ENCODE measurements at places on chromosomes 7 and 10.

DNA sequence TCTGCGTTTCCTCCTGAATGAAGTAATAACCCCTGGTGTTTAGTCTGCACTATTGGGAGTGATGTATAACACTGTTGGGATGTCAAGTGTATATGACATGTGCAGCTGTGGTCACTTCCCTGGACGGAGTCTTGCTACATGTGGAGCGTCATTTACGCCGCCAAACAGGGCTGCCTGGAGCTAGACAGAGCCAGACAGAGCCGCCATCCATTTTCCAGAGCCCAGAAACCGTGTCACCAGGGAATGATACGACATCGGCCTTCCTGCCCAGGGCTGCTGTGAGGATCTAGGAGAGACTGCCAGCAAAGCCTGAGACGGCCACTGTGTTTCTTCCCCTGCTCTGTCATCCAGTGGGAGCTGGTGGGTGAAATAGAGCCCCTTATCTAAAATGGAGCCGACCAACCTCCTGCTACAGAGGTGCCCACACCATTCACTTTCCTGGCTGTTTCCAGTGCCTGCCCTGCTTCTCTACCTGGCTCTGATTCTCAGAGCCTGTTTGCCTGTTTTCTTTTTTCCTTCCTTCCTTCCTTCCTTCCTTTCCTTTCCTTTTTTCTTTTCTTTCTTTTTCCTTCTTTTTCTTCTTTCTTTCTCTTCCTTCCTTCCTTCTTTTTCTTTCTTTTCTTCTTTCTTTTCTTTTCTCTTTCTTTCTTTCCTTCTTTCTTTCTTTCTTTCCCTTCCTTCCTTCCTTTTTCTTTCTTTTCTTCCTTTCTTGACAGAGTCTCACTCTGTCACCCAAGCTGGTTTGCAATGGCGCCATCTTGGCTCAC lies 13.3 kb upstream of the FGFR2 start:
- DNase-seq = no peak

DNA sequence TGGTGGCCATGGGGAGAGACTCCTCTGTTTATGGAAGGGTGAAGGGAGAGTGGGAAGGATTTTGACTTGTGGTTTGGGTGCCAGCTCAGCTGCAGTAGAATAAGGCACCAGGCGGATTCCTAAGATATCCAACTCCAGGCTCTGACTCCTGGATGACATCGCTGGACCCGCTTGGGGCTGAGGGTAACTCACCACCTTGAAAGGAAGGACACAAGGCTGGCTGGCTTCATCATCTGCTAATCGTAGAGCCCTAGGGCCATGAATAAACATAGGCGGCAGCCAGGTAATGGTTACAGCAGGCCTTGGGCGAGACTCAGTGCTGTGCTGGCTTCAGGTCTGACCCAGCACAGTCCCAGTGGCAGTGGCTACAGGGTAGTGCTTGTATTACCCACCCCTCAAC lies 16.7 kb upstream of the LIPK start:
- peak; percentile 4 for DNase-seq

DNA sequence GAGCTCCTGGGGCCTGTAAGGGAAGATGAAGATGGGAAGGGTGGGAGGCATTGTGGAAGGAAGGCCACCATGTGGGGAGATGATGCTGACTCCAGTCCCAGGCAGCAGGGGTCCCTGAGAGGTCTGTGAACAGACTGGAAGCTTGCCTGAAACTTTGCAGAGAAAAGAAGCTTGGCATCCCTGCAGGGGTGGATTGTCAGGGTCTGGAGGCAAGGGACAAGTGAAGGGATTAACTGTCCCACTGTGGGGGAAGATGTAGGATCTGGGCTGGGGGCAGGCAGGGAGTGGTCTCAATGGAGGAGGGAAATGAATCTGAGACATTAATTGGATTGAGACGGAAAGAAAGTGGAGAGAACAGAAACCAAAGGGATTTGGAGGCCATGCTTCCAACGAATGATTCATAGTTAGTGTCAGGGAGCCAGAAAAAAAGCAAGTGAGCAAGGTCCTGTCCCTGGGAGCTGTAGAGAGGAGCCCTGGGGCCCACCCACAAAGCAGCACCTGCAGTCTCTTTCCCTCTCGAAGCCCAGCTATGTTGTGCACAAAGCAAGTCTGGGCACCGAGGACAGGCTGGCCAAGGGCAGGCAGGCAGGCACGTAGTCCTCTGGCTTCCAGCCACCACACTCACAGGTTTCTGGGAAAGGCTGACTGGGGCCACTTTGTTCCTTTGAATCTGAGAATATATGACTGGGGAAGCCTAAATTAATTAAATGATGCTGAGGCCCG lies 4.7 kb upstream of the SLC18A3 start:
- no peak for DNase-seq

DNA sequence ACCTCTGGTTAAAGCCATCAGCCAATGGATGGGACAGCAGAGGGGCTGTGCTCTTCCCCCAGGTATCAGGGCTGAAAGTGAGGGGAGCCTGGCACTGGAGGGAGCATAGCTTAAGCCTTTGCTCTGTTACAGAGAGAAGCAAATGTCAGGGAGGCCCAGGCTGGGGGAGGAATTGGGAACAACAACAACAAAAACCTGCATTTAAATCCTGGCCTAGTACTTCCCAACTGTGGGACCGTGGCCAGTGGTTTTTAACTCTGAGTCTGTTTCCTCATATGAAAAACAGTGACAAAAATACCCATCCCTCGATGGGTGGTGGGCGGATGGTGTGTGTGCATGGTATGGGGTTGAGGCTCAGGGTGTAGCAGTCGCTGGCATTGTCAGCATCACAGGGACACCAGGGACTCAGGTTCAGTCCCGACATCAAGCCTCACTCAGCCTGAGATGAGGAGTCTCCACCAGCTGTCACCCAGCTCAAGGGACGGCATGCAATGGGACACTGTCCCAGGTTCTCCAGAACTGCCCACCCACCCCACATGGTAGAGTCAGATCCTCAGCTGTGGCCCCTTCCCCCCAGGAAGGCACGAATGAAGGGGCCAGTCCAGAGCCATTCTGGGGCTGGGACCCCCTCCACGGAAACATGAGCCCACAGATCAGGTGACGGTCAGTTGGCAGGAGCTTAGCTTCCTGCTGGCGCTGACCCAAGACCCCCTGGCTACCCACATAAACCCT lies 74.5 kb downstream of the AFAP1L2 start:
- DNase-seq = no peak

DNA sequence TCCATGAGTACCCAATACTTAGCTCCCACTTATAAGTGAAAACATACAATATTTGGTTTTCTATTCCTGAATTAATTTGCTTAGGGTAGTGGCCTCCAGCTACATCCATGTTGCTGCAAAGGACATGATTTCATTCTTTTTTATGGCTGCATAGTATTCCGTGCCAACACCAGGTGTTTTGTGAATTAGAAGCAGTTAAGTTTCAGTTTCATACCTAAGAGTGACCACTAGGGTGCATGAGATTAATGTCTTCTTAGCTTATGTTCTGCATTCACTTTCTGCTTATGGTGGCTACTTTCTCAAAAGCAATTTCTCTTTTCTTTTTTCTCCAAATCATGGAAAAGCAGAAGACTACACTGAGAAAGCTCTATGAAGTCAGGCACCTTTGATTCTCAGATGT lies 65.1 kb upstream of the VSTM2A start:
- no peak for DNase-seq

GRCh38 chr10:47147186-47147585 lies 152.8 kb upstream of the GDF10 start:
- no peak for DNase-seq

Measured in urothelium cell line (cell line).